ENCODE measurements at places on chromosomes 6 and 20. TPM values are rescaled to one million over a fixed set of nuclear protein-coding genes. Genes with fewer than 3 reads are reported as not detected.

PPP1R3G gene
- total RNA-seq, result 0.33 TPM

LTV1 gene
- 12.2 TPM for total RNA-seq

TREM2 gene
- not detected for total RNA-seq

SSTR4 gene
- not detected for total RNA-seq

TRAPPC3L gene
- total RNA-seq, result not detected

HACE1 gene
- total RNA-seq, result 12.0 TPM

IRF4 gene
- 0.25 TPM for total RNA-seq

OR12D3 gene
- not detected for total RNA-seq

HIVEP1 gene
- total RNA-seq, result 16.3 TPM

NRSN1 gene
- total RNA-seq, result not detected

TREML2 gene
- total RNA-seq, result not detected

KCNS1 gene
- total RNA-seq, result 6.2 TPM

PTPRT gene
- total RNA-seq, result not detected

CALHM6 gene
- total RNA-seq, result 1.6 TPM

KCNK16 gene
- total RNA-seq, result not detected

SH3BGRL2 gene
- 6.7 TPM for total RNA-seq

CRYBG1 gene
- total RNA-seq, result 3.7 TPM

OPN5 gene
- total RNA-seq, result not detected

COL19A1 gene
- total RNA-seq, result not detected

ADGRF5 gene
- under 0.01 TPM for total RNA-seq

TEAD3 gene
- total RNA-seq, result 32.2 TPM

SLC13A3 gene
- 2.4 TPM for total RNA-seq

BPIFA1 gene
- total RNA-seq, result not detected

MYLIP gene
- 7.7 TPM for total RNA-seq

SRXN1 gene
- 26.9 TPM for total RNA-seq

SRMS gene
- total RNA-seq, result not detected

PRSS35 gene
- 0.16 TPM for total RNA-seq

SLC35D3 gene
- not detected for total RNA-seq

CLVS2 gene
- total RNA-seq, result 0.16 TPM

CST2 gene
- 1.5 TPM for total RNA-seq

GLP1R gene
- total RNA-seq, result not detected

UBD gene
- not detected for total RNA-seq

TRIM39 gene
- 6.0 TPM for total RNA-seq

PACRG gene
- under 0.01 TPM for total RNA-seq

ENPP4 gene
- 4.2 TPM for total RNA-seq

LY6G6F gene
- not detected for total RNA-seq

WFDC2 gene
- total RNA-seq, result 9.8 TPM

DZANK1 gene
- 1.5 TPM for total RNA-seq
